ENCODE measurements at places on chromosomes 1 and 21. TPM values are rescaled to one million over a fixed set of nuclear protein-coding genes. Genes with fewer than 3 reads are reported as not detected.

GRCh38 chr21:32733356-32733755 lies 5.5 kb upstream of the SYNJ1 start:
- DNase-seq = no peak

DNA sequence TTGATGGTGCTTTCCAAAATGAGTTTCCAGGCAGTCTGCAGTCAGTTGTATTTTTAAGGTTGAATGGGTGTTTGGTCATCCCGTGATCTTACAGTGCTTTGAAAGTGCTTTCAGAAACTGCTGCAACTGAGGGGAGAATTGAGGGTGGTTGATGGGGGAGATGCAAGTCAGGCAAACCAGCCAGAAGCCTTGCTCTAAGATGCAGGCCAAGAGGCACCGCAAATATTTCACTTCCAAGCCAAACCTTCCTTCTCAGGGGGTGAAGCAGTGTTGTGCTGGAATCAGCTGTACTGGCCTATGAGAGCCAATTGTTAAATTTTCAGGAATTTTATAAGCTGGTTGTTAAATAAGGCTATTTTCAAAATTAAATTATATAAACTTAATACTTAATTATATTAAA lies 151.6 kb downstream of the KCNJ6 start:
- DNase-seq = no peak

DNA sequence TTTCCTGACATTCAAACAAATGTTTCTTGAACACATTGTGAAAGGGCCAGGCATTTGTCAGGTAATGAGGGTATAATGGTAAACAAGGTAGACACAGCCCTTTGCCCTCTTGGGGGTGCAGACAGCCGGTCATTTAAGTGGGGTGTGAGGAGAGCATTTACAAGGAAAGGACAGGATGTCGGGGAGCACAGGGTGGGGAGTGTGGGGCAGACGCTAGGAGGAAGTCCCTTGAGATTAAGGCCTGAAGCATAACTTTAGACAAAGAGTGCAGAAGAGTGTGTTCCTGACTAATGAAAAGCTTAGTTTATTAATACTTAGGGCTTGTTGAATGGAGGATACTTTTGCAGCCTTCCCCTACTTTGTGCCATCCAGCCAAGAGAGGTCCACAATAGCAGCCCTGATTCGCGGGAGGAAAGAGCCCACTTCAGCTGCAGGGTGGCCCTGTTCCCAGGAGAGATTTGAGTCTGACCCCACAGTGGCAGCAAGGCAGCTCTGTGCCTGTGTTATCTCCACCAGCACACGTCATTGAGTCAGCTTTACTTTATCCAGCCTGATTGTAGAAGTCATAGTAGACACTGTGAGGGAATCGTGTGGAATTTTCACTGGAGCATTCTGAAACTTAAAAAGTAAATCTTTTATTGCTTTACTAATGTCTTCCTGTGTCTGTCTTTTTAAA lies 35.1 kb downstream of the MPZL1 start:
- no peak for DNase-seq

Gene TGFB2
- total RNA-seq = 40.1 TPM

GRCh38 chr1:9744106-9744799 lies 79.5 kb downstream of the CLSTN1 start:
- DNase-seq = no peak

Data from tongue (tissue), 3 donors.